ENCODE measurements at places on chromosomes 4 and X.

DNA sequence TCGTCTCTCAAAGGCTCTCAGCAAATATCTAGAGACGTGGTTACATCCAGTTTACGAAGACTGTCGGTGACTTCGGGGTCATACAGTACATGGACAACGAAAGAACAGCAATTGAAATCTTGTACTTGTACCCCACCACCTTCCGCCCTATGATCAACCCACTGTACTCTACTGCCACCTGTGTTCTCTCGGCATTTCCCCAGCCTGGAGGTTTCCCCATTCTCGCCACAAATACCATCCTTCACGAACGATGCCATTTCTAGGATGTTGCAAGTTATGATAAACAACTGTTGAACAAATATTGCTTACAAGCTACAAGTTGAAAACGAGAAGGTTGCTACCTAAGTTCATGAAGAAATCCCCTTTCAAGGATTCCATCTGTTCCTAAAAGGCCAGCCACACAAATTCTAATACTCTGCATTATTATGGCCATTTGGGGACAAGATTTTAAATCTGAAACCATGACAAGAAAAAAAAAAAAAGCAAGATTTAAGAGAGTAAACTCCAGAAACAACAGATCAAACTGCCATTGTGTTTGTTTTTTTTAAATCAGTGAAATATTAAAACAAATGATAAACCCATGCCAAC is 1.6 kb downstream of the APBB2 start:
- DNase-seq: peak; percentile 50

DNA sequence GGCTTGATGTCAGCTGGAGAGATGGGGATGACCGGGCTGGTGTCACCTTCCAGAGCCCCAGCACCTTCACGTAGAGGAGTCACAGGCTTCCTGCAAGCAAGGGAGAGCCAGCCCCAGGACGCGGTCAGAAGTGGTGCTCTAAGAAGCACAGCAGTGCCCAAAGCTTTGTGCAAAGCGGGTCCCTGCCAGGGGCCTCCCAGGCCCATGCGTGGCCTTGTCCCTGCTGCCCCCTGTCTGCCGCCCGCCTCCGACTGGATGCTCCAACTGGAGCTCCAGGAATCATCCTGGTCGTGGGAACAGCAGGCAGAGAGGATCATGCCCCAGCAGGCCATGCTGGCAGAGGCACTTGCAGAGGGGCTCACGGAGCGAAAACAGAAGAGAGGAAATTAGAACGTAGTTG is 40.1 kb upstream of the LRPAP1 start:
- no peak for DNase-seq

DNA sequence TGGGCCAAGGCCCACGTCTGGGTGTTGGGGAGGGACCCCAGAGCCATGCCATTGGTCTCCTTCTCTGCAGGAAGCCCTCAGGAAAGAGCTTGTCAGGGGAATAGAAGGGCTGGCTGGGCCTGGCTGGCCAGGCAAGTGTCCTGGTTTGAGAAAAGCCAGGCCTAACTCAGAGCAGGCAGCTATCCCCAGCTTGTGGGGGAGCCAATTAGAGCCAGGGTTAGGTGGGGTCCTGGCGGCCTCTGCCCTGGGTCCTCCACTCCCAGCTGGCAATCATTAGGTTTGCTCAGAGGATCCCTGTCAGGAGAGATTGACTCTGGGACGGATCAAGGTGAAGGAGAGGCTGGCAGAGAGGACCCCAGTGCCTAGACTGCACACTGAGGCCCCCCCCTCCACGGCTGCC is 64.8 kb downstream of the PJA1 start:
- no peak for DNase-seq

GRCh38 chrX:107324493-107325310 is 118.3 kb downstream of the DNAAF6 start:
- DNase-seq: peak; percentile 17

DNA sequence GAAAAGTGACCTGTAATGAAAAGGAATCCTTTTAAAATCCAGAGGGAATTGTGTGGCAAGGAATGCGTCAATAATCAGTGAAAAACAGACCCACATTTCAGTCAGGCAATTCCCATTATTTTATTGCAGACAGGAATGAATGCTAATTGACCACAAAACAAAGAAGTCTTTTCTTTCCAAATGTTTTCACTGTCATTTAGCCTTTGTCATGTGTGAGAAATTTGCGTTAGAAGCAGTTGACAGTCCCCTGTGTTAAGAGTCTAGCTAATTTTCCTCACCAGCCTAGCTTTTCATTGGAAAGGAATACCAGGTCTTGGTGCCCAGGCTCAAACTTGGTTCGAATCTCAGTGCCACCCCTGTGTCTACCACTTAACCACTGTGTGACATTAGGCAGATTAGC is 83.4 kb downstream of the KIT start:
- no peak for DNase-seq

- DNase-seq: peak; percentile 72
These were observed 16.8 kb downstream of the PTTG2 start for GRCh38 chr4:37976991-37977470.

DNA sequence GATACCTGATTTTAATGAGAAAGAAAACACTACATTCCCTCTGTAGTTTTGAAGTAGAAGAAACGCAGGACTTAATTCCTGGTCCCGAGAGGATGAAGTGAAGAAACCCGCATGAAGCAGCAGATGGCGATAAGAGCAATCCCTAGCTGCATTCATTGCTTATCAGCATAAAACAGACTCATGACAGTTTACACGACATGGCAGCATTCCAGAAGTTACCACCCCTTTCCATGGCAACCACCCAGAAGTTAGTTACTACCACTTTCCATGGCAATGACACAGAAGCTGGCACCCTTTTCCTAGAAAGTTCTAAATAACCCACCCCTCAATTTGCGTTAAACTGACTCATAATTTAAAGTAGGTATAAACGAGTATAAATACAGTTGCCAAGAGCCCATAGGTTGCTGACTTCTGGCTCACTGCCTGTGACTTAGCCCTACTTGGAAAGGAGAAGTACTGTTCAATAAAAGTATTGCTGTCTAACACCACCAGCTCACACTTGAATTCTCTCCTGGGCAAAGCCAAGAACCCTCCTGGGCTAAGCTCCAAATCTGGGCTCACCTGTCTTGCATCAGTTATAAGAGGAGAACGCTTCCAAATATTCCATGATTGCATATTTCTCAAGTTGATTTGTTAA is 5.5 kb upstream of the XAGE2 start:
- no peak for DNase-seq

DNA sequence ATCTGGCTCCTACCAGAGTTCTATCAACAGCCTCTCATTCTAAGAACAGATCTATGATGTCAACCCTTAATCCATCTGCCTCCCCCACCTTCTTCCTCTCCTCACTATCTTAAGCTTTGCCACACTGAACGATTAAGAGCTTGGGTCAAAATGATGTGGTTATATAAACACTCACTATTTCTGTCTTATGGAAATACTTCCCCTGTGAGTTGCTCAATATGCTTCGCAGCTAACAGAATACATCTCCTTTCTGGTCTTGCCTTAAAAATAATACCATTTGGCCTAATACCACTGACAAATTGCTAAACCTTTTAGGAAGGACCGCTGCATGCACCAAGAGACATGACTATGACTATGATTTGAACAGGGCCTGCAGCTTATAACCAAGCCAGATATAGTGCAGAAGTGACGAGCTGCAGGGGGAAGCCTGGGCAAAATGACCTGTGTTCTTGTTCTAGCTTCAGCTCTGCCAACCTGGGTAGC is 130.9 kb downstream of the RNF150 start:
- DNase-seq: no peak

DNA sequence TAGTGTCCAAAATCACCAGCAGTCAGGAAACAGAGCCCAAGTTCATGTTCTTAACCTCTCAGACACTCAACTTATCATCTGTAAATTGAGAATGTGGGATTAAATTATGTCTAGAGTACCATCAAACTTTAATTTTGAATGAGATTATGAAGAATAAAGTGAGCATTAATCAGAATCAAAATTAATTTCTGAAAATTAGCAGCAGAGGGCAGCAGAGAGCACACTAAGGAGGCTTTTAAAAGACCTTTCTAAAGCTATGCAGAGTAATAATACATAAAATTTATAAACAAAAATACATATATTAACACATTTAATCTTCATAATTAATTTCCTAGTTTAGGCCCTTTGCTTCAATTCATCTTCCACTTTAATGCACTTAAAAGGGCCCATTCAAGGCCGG is 7.1 kb downstream of the TASL start:
- DNase-seq: peak; percentile 21

DNA sequence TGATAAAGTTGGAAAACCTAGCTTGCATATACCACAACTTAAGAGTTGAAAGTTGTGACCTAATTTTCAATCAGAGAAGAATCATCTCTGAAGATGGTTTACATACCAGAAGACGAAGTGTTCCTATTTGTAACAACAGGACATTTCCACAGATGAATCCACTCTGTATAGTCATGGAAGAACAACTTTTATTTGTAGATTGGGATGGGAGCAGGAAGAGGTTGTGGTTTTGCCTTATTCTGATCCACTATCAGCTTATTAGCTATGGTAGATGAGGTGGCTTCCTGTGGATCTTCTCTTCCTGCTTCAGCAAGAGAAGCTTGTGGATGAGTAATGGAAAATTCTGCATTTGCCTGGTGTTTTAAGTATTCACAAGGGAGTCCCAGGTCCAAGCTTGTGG is 18.6 kb upstream of the SUPT20HL1 start:
- no peak for DNase-seq

- no peak for DNase-seq
These were observed 77.0 kb upstream of the STOX2 start for GRCh38 chr4:183828125-183828524.

- DNase-seq: no peak
These were observed 2.1 kb upstream of the ERCC6L start for GRCh38 chrX:72240976-72241375.

- DNase-seq: no peak
These were observed 192.1 kb downstream of the RBMX2 start for GRCh38 chrX:130593911-130594310.

GRCh38 chr4:176671532-176671931 is 121.2 kb downstream of the VEGFC start:
- DNase-seq: no peak

- DNase-seq: no peak
These were observed 732.5 kb upstream of the AGA start for GRCh38 chr4:178174756-178175155.

GRCh38 chr4:22987870-22988269 is 295.1 kb downstream of the GBA3 start:
- DNase-seq: no peak

- DNase-seq: no peak
These were observed 41.5 kb upstream of the PGRMC1 start for GRCh38 chrX:119194621-119195020.

- DNase-seq: peak; percentile 39
These were observed 62.9 kb downstream of the ANAPC4 start for GRCh38 chr4:25439918-25440477.

DNA sequence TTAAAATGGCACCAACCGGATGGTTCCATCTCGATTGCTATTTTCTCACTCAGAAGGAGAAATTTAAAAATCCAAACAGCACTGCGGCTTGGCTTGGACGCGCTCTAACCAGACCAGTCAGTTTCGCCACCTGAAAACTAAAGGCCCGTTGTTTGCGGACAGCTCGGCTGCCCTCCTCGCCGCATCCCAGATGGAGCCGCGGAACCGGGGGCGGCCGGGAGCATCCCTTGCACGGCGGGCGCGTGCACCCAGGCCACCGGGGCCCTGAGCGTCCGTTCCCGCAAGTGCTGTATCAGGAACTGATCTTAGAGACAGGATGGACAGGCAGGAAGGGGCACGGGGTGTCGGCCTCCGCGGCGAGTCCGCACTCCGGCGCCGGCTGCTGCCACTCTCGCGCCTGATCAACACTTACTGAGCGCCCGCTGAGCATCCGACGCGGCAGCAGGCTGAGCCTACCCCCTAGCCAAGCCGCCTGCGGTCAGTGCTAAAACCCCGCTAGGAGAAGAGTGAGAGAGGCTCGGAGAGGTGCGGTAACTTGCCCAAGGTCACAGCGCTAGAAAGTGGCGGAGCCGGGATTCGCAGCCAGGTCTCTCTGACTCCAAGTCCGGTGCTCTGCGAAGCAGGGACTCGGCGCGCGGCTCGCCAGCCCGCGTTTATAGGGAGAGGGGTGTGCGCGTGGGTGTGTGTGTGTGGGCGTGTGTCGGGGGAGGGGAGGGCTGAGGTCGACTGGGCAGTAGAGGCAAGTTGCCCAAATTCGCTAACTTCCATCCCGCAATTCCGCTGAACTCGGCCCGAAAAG is at the start of gene CITED1:
CITED1 (minus strand) TSS at position 629 of the 799 bp plus-strand sequence. CDS start 3,045 bp downstream, outside the sequence.
- no peak for DNase-seq

- DNase-seq: no peak
These were observed 248.0 kb downstream of the TRIML1 start for GRCh38 chr4:188387179-188387791.

GRCh38 chrX:19046343-19047215 is 62.7 kb upstream of the PHKA2 start:
- no peak for DNase-seq

DNA sequence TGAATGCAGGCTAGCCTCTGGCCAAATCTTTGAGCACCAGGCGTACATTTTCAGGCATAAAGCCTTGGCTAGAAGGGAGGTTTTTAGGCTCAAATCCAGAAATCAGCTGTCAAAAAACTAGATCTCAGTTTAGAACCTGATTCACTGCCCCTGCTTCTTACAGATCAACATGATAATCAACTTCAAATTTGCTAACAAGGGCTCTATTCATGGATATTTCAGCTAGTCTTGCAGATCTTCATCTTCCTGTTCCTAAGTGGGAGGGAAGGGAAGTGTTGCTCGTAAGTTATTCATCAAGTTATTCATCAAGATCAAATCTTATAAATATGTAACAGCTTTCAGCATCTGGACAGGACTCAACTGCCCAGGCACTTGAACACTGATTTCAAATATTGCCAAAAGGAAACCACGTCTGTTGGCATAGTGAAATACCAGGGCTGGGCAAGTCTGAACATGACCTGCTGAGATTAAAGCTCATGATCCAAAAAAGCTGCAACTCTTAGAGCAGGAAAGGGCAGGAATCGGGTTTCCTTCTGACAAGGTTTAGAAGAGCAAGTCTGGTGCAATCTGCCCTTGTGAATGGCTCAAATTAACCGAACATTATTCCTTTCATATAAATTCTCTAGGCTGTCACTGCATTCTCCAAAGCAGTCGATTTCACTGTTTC is 200.3 kb downstream of the PDGFC start:
- no peak for DNase-seq

DNA sequence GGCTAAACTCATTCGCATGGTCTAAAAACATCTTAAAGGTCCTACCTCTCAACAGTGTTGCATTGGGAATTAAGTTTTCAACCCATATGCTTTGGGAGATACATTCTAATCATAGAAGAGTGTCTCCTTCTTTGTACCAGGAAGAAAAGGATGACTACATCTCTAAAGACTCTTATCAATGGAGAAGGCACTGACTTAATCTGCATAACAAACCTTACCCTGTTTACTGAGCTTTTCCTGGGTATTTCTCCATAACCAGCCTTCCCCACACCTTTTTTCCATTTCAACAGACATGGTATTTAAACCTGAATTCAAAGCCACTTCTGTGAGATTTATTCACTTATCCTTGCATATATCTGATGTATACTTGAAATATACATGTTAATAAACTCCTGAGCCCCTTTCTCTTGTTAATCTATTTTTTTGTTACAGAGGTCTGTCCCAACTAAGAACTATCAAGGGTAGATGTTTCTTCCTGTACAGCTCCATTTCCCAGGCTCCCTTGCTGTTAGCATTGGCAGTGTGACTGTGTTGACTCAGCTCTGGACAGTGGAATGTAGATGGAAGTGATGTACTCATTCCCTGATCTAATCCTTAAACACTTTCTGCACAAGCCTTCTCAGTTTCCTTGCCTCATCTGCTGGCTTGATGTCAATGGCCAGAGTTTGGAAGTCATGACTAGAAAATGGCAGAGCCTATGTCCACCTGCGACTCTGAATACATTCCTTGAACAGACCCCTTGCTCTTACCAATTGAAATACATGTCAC is 148.9 kb upstream of the CPEB2 start:
- DNase-seq: no peak

GRCh38 chrX:149630681-149631233 is 835 bp downstream of the TMEM185A start:
- DNase-seq: peak; percentile 24
